Ureter (tissue), 1 donor: ENCODE measurements at places on chromosomes 12 and 14. TPM values are rescaled to one million over a fixed set of nuclear protein-coding genes. Genes with fewer than 3 reads are reported as not detected.
A peak's percentile ranks its signal among the peaks of the same experiment; 100 is the strongest.

GRCh38 chr12:11133162-11133561 is 1.3 kb downstream of the TAS2R30 start:
- no peak for DNase-seq

The TMCC3 gene
- total RNA-seq: 10.1 TPM

- DNase-seq: no peak
Observed at GRCh38 chr12:53712059-53712643, 15.1 kb downstream of the CALCOCO1 start.

GRCh38 chr14:79337761-79338160 is 873.5 kb downstream of the DIO2 start:
- no peak for DNase-seq

The ABCC9 gene
- 22.1 TPM for total RNA-seq

- peak; percentile 96 for DNase-seq
Observed at GRCh38 chr12:1690578-1691122, at the start of gene ADIPOR2. Gene ADIPOR2, plus strand, starts transcription at chr12:1691070. Its CDS starts 63,274 bp downstream, at chr12:1754344.

DNA sequence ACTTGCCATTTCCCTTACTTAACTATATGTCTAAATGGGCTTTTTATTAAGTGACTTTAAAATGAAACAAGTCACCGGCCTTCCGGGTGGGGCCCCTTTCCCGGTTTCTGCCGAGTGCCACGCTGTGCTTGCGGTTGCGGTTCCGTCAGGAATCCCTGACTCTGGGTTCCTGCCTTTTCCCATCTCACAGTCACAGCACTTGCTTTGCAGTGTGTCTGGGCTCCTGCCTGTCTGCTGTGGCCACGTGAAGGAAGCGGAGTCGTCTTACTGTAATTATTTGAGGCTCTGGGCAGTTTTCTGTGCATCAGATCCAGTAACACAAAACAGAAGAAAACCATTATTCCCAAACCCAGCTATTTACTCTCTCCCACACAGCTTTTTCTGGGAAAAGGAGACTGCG is 44.0 kb upstream of the FRMD6 start:
- DNase-seq: no peak

DNA sequence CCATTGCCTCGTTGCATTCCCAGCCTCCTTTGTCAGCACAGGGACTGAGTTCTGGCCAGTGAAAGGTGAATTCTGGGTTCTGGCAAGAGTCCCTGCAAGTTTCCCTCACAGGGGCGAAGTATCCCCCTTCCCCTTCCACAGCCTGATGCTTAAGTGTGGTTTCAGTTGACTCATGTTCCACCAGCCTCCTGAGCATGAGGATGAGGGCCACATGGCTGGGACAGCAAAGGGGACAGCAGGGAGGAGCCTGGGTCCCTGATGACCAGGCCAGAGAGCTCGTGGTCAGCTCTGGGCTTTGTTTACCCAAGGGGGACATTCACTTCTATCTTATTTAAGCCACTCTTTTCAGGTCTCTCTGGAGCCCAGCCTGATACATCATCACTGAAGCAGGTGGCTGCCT is 36.5 kb downstream of the CACNA2D4 start:
- no peak for DNase-seq

The GSC gene
- total RNA-seq: not detected

The AICDA gene
- not detected for total RNA-seq

- no peak for DNase-seq
Observed at GRCh38 chr12:100959481-100959880, 164.9 kb downstream of the ANO4 start.

- no peak for DNase-seq
Observed at GRCh38 chr12:82919388-82920054, 232.8 kb downstream of the TMTC2 start.

DNA sequence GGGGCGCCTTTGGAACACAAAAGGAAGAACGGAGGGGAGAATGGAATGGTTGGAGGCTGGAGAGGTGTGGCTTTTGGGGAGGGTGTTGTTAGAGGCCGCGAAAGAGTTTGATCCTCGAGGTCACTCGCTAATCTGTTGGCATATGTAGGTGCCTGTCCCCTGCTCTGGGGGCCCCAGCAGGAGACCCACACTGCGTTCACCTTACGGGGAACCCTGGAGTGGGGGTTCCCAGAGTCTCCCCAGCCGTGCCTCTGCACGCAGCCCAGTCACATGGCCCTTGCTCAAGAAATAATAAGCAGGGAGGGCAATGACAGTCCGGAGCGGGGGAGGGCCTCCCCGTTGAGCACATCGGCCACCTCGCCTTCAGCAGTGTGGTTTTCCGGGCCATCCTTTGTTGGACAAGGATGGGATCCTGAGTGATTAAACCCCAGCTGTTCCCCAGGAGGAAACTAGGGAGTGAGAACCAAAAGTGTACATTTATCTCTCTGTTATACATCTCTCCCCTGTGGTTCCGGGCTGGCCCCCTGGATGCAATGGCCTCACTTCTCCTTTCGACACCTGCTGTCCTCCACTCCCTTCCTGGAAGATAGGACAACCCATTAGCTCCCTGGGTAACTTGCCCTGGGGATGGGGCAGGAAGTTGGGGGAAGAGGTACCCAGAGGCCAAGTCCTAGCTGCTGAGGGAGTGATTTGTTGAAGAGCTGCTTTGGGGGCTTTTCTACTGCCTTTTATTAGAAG is 1.3 kb downstream of the PLEKHG3 start:
- no peak for DNase-seq

- peak; percentile 70 for DNase-seq
Observed at GRCh38 chr12:104358353-104359003, 54.9 kb downstream of the EID3 start.

The DNAJC22 gene
- 0.16 TPM for total RNA-seq

DNA sequence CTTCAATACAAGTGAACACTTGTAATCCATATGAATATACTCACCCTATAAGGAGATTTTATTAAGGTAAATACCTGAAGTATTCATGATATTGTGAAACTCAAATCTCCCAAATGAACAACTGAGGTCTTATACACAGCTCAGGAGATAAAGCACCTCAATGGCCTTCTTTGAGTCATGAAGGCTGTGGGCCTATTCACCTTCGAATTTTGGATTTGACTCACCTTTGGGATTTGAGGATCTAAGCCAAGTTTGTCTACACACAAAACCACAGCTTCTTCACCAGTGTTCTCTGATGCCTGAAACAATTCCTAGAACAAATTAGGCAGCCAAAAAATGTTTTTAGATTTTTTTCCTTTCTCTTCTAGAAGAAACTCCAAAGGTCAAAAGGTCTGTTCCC is 194.1 kb downstream of the NUAK1 start:
- DNase-seq: no peak

DNA sequence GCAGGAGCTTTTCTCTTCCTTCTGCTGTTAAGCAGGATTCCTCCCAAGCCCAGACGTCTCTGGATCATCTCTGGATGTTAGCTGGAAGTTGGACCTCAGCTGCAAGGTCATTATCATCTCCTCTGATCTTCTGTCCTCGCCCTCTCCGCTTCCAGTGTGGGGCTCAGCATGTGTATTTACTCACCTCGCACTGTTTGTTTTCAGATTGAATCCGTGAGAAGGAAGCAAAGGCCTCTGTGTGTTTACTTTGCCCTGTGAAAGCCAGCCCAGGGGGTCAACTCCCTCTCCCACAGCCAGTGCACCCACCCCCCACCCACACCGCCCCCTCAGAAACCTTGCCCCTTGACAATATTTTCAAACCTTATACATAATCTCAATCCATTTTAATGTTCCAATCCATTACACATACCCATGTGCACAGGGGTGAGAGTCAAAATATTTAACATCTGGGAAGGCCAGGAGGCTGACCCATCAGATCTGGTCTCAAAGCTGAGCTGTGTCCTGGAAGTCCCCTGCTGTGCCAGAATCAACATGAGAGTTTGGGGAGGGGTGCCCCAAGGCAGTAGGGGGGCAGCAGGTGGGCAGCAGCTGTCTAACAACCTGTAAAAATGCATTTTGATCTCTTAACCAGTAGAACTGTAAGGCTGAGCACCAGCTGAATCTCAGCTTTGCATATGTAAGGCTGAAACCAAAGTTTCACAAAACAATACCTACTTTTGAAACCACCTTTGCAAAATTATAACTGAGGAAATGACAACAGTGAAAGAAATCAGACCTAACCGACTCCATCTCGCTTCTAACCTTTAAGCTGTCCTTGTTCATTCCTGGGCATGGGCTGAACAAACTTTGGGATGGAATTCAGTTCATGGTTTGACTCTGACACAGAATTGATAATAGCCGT is 157.9 kb downstream of the ZNF664 start:
- no peak for DNase-seq

The CBX5 gene
- total RNA-seq: 70.2 TPM

GRCh38 chr14:80055667-80056496 is 155.4 kb downstream of the DIO2 start:
- DNase-seq: peak; percentile 44

GRCh38 chr12:41981013-41981412 is 163.7 kb downstream of the GXYLT1 start:
- no peak for DNase-seq

- DNase-seq: no peak
Observed at GRCh38 chr12:74449872-74450271, 87.8 kb upstream of the ATXN7L3B start.

- DNase-seq: no peak
Observed at GRCh38 chr12:92288561-92288960, 142.9 kb upstream of the BTG1 start.

- no peak for DNase-seq
Observed at GRCh38 chr12:73612551-73612950, 925.1 kb upstream of the ATXN7L3B start.

- no peak for DNase-seq
Observed at GRCh38 chr12:12718381-12718759, 1.2 kb downstream of the CDKN1B start.

DNA sequence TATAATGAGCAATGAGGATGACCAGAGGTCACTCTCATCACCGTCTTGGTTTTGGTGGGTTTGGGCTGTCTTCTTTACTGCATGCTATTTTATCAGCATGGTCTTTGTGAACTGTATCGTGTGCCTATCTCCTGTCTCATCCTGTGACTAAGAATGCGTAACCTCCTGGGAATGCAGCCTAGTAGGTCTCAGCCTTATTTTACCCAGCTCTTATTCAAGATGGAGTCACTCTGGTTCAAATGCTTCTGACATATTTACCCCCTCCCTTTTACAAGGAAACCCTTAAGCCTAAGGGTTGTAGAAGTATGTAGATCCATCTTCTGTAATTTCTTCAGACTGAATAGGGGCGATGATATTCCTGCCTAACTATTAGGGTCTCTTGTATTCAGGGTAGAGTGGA is 8.4 kb downstream of the IFI27L1 start:
- no peak for DNase-seq

DNA sequence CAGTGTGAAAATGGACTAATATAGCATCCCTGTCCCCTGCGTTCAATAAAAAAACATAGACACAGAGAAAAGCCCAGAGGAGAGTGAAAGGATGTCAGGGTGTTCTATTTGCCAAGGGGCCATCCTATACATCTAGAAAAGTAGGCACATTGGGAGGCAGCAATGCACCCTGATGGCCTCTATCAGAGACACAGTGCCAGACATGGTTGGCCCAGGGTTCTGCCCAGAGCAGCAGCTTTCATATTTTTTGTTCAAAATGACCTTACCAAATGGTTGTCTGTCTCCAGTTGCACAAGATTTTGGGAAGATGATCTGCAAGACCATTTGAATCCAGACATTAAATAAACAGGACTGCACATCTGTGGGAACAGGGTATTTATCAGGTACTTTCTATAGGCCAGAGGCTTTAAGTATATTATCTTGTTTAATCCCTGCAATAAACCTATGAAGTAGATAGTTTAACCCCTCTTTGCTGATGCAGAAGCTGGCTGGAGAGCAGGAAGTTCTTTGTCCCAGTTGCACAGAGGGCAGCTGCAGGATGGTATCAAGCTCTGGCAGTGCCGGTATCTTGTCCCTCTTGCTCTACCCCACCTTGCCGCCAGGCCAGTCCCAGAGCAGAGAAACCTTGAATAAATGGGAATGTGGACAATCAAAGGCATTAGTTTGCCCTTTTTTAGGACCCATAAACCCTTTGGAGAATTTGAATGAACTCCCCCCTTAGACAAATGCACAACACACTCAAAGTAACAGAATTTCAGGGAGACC is 171.8 kb upstream of the PWP1 start:
- no peak for DNase-seq

DNA sequence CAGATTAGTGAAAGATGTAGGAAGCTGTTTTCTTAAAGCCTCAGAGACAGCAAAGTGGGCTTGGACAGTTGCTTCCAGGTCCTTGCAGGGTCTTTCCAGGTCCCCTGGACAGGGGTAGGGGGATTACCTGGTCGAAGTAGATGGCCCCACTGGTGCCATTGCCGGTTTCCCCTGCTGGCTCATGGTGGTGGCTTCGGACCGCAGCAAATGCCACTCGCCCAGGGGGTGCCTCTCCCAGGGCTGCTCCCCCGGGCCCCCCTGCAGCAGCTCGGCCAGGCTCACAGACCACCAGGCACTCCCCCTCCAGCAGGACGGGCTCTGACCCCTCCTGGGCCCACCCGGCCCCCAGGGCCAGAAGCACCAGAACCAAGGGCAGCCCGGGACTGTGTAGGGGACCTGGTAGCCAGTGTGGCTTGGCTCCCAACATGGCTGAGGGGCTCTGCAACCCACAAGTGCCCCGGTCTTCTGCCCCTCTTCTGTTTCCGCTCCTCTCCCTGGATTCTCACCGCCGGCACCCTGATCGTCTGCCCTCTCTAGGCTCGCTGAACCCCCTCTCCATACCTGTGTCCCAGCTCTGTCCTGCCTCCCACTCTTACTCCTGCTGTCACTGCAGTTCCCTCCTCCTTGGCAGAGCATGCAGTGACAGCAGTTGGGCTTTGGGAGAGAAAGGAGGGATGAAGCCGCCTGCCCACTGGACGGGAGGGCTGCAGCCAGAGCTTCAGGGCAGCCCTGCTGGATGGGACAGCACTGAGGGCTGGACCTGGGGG is 657 bp downstream of the CBLN3 start:
- no peak for DNase-seq

The KRT6B gene
- total RNA-seq: 0.36 TPM

DNA sequence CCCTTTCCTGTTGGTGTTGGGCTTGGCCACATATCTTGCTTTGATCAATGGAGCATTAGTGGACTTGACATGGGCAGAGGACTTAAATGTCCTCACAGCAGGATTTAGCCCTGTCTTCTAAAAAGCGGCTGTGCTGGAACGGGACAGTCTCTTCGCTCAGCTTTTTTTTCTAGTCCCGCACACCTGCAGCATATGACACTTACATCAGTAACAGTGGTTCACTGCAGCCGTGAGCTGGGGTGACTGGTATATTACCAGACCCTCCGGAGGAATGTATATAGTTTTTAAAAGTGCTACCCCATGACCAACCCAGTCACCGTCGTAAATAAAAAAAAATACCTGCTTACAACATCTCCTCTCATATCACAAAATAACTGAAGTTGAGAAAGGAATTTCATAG is 164.5 kb downstream of the CRADD start:
- no peak for DNase-seq

The PRH2 gene
- not detected for total RNA-seq

- no peak for DNase-seq
Observed at GRCh38 chr14:55221968-55222367, 30.6 kb upstream of the DLGAP5 start.
